Left colon (tissue), 2 donors: ENCODE measurements at places on chromosomes 12 and 14. TPM values are rescaled to one million over a fixed set of nuclear protein-coding genes. Genes with fewer than 3 reads are reported as not detected.
A peak's percentile ranks its signal among the peaks of the same experiment; 100 is the strongest.

OLR1 gene
- not detected for total RNA-seq

- DNase-seq: no peak
Observed at GRCh38 chr12:106764220-106764619, 10.3 kb upstream of the RIC8B start.

DNA sequence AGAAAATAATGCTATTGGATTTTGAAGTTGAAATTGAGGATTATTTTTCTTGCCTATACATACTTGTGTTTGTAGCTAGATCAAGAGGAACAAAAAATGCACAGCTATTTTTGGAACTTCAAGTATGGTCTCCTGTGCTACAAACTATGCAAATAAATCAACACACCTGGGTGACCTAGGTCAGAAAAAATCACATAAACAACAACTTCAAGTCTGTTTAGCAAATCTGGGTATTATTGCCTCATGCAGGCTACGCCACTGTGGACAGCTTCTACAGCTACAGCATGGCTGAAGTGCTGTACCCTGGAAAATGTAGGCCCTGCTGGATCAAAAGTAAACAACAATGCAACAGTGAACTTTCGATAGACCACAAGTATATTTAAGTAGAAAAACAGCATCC lies 87.5 kb downstream of the SLC6A15 start:
- DNase-seq: no peak

DNA sequence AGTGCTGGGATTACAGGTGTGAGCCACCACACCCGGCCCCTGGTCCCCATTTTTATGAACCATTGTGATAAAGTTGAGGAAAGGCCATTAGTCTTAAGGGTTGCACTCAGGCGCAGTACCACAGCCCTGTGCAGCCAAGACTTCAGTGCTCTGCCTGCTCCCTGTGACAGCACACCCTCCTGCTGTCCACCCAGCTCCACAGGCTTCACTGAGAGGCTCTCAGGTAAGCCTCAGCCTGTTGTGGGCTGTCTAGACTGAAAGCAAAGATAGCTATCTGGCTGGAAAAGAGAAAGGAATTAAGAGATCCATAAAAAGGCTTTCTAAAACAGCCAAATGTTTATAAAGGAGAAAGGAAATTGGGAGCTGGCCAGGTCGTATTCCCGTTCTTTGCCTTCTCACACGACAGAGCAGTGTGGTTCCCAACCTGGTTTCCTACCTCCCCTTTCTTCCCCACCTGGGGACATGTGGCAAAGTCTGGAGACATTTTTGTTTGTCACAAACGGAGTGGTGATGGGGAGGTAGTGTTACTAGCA lies 19.1 kb upstream of the DNM1L start:
- no peak for DNase-seq

DNA sequence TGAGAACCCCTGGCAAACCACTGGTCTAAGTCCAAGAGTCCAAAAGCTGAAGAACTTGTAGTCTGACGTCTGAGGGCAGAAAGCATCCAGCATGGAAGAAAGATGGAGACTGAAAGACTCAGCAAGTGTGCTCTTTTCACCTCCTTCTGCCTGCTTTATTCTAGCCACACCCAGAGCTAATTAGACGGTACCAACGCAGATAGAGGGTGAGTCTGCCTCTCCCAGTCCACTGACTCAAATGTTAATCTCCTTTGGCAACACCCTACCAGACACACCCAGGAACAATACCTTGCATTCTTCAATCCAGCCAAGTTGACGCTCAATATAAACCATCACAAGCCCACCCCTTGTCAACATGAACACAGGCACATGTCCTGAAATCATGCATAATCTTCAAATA lies 155.1 kb downstream of the CCDC59 start:
- DNase-seq: no peak

DNA sequence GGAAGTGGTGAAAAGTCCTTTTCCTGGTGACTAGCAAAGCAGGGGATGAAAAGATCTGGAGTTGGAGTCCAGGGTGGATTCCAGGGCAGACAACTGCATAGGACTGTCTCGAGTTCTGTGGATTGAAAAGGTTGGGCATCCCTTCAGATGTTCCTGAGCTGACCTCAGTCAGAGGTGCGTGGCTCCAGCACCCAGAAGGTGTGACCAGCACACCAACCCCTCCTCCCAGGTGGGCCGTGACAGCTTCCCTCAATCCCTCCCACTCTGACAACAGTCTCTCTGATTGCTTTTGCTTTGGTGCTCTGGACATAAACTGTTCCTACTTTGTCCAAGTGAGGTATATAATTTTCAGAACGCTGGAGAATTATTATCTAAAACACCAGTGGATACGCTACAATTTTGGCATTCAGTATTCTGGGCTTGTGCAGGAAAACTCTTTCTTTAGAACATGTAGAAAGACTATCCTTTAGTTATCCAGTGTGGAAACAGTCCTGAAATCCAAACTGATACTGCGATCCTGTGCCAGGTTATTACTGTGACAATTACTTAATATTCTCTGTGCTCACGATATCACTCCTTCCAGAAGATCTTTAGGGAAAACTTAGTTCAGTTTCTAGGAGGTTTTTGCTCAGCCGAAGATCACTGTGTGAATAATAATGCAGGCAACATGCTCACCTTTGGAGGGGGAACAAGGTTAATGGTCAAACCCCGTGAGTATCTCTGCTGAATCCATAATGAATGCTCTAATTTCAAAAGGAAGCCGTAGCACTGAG lies 87.9 kb downstream of the DAD1 start:
- no peak for DNase-seq

DNA sequence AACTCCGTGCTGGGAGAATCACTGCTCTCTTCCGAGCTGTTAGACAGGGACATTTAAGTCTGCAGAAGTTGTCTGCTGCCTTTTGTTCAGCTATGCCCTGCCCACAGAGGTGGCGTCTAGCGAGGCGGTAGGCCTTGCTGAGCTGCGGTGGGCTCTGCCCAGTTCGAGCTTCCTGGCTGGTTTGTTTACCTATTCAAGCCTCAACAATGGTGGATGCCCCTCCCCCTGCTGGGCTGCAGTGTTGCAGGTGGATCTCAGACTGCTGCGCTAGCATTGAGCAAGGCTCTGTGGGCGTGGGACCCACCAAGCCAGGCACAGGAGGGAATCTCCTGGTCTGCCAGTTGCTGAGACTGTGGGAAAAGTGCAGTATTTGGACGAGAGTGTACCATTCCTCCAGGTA lies 43.7 kb downstream of the GPR137C start:
- DNase-seq: no peak

ACVR1B gene
- total RNA-seq: 84.7 TPM

GRCh38 chr12:76871742-76872141 lies 7.1 kb downstream of the CSRP2 start:
- no peak for DNase-seq

DNA sequence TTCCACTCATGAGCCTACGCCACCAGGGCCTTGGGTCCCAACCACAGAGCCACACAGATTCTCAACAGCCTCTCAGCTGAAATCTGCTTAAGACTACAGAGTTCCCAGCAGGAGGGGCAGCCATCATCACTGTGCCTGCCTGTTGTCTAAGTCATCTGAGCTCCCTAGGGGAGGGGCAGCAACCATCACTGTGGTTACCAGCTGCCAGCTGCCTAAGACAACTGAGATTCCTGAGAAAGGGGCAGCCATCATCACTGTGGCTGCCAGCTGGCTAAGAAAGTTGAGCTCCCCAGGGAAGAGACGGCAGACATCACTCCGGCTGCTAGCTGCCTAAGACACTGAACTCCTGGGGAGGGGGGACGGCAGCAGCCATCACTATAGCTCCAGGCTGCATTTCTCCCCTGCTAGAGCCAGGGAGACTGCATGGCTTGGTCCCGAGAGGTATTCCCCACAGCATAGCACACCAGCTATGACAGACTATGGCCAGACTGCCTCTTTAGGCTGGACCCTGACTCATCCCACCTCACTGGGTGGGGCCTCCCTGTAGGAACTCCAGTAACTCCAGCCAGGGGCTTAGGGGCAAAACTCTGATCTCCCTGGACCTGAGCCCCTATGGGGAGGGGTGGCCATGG lies 37.2 kb upstream of the C14orf132 start:
- DNase-seq: no peak

DNA sequence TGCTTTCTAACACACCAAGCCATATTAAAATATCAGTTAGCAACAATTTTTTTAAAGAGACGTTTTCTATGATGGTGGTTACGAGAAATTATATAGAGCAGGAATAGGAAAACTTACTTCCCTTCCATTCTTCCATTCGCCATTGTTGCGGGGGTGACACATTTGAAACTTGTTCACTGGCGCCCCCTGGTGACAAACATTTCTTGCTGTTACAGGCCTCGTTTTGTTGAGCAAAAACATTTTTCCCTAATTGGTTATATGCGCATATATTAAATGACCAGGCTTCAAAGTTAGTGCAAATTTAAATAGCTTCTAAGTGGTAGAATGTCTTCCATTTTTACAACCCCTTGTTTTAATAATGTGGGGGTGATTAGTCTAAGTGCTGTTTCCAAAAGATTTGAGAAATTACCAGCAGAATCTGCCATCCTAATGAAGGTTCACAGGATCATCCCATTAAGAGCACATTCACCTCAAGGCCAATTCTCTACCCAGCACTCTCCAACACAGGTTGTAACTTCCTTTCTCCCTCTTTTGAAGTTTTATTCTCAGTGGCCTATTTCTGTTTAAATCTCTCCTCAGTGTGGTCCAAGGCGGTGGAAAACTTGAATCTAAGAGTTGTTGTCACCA lies 1124.7 kb downstream of the FLRT2 start:
- DNase-seq: peak; percentile 71

DNA sequence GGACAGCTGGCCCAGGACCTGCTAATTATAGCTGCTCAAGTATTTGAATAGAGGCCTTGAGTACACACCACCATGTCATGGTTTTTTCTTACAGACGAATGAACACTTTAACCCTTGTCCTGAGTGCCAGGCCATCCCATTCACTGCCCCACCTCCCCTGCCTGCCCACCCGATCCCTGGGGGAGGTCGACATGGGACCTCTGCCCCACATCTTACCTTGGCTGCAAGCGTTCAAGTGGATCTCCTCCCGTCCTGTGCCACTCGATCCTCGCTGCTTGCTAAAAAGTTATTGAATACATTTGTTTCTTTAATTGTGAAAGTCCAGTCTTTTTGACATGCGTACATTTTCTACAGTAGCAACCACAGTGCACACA lies 10.3 kb downstream of the RTL1 start:
- DNase-seq: peak; percentile 12

- DNase-seq: peak; percentile 65
Observed at GRCh38 chr12:53701518-53702264, 25.6 kb downstream of the CALCOCO1 start.

DNA sequence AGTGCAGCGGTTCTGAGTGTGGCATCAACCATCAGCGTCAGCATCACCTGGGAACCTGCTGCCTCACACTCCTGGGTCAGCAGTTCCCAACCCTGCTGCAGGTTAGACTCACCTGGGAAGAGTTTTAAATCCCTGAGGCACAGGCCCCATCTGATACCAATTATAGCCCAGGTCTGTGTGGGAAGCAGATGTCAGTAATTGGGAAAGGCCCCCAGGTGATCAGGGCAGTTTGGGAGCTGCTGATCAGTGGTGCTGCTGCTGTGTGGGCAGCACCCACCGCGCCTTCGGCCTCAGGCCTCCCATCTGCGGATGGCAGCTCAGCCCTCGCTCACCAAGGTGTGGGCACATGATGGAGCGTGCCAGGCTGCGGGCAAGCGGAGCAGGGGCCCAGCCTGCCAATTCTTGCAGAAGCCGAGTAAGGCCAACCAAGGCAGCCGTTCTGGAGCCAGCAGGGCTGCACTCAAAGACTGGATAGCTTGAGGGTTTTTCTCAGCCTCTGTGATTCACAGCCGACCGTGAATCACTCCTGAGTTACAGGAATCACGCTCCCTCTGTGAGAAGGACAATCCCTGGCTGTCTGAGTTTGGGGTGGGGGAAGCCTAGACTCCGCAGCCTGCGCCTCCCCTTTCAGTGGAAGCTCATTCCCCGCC lies 155.6 kb upstream of the SFSWAP start:
- no peak for DNase-seq

- DNase-seq: no peak
Observed at GRCh38 chr12:75459755-75460154, 20.8 kb upstream of the GLIPR1 start.

APOLD1 gene
- 6.7 TPM for total RNA-seq

- no peak for DNase-seq
Observed at GRCh38 chr12:41468341-41468740, 280.2 kb downstream of the PDZRN4 start.

MYO1H gene
- 0.20 TPM for total RNA-seq

DNA sequence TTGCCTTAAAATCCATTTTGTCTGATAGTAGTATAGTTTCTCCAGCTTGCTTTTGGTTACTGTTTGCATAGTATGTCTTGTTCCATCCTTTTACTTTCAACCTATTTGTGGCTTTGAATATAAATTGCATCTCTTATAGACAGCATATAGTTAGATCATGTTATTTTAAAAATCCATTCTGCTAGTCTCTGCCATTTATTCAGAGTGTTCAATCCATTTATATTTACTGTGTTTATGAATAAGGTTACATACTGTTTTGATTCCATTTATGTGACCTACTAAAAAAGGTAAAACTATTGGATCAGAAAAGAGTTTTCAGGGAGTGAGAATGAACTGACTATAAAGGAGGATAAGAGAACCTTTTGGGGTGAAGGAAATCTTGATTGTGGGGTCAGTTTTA lies 29.6 kb upstream of the VPS33A start:
- no peak for DNase-seq

DNA sequence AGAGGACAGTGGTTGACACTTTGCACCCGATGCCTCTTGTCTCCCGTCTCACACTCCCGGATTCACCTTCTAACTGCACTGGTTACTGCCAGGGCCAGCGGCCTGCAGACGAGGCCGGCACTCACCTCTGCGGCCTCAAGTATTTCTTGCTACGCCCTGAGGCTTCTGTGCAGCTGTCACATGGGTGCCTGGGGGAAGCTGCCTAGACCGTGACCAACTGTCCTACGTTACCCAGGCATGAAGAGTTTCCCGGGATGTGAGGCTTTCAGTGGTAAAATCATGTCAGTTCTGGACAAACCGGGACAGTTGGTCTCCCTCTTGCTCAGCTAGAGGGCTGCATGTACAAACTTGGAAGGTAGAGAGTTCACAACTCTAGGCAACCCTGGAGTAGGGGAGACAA lies 274.5 kb downstream of the GLT1D1 start:
- DNase-seq: no peak

HAL gene
- 2.7 TPM for total RNA-seq

DNA sequence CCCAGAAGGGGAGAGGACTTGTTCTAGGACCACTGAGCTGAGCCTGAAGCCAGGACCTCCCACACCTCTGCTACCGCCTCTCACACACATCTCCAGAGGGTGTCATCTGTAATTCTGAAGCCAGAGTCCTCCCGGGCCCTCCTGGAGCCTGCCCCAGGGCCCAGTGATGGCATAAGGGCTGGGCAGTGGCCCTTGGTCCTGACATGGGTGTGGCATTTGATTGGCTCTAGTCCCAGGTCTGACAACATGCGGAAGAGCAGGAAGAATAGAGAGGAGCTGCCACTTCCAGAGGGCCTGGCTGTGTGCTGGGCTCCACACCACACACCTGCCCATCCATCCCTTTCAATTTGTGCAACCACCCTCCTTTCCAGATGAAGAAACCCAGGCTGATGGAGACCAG lies 144.3 kb upstream of the GSC start:
- peak; percentile 39 for DNase-seq

GRCh38 chr12:55822228-55822627 lies 4.4 kb downstream of the ORMDL2 start:
- DNase-seq: no peak
